Activated CD4-positive, alpha-beta T cell treated with anti-CD3 and anti-CD28 coated beads, Interleukin-2, Interleukin-4, amounts not matched to agents 100 ng/mL and 50 ng/mL, durations not matched to agents 16 hours and 8 hours (primary cell): ENCODE measurements at places on chromosomes 3 and 15.

GRCh38 chr3:17686613-17687012 is 55.8 kb downstream of the TBC1D5 start:
- DNase-seq = peak; percentile 2

- no peak for DNase-seq
Measured at GRCh38 chr3:153706706-153707105, 414.5 kb upstream of the ARHGEF26 start.

GRCh38 chr15:68541743-68542142 is 37.0 kb upstream of the CORO2B start:
- DNase-seq = no peak

GRCh38 chr3:16059711-16060357 is 114.6 kb upstream of the GALNT15 start:
- DNase-seq = no peak

GRCh38 chr3:157652366-157652765 is 149.2 kb upstream of the VEPH1 start:
- no peak for DNase-seq

DNA sequence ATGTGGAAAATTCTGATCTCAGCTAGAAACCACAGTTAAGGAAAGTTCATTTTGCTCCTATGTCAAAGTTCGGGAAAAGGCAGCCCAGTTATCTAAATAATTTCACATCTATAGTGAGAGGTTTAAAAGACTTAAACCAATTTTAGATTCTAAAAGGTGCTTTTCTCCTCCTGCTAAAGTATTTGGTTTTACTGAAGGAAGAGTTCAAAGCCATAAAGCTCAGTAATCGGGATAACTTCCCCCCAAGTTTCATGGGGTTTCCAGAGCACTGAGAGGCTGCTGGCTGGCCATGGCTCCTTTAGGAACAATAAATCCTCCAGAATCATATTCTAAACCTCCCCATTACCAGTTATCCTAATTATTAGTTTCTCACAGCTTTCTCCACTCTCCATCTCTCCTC is 38.2 kb downstream of the ZIC4 start:
- no peak for DNase-seq

DNA sequence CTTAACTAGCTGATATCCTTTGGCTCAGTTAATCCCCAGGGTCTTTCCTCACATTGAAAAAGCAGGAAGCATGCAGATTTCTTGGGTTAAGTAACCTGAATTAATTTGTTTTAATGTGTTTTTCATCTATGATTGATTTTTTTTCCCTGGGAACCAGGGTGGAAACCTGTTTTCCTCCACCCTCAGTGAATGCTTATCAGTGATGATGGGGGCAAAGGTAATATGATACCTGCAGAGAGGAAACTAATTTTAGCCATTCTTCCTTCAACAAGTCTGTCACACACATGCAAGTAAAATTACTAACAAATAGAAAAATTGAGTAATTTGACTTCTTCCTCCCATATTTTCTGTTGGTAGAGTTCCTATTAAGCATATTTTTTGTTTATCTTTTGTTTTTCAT is 5.9 kb downstream of the CASR start:
- DNase-seq = no peak

DNA sequence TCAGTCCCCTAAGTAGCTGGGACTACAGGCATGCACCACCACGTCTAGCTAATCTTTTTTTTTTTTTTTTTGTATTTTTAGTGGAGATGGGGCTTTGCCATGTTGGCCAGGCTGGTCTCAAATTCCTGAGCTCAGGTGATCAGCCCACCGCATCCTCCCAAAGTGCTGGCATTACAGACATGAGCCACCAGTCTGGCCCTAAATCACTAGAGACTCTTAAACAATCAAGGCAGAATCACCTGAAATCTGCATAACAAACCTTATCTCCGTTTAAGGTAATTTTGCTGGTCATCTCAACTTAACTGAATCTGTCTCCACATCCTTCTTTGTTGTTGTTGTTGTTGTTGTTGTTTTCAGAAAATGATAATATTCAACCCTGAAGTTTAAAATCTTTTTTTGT is 5.6 kb upstream of the TRMT10C start:
- no peak for DNase-seq

DNA sequence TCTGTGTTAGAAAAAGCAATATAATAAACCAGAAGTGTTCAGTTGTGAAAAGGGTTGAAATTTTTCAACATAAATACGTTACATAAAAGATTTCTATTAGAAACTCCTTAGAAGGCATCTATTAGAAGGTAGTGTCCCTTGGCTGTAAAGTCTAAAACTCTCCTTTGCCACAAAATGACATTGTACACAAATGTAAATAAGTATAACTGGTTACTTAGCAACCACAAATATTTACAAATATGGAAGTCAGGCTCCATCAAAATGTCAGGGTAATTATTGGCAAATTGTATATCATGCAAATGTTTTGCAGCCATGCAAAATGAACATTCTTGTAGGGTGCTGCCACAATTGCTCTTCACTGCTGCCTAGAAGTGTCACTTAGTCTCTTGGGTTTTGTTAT is 419.1 kb upstream of the CDIN1 start:
- DNase-seq = no peak

- no peak for DNase-seq
Measured at GRCh38 chr3:152688313-152688712, 146.6 kb upstream of the P2RY1 start.

DNA sequence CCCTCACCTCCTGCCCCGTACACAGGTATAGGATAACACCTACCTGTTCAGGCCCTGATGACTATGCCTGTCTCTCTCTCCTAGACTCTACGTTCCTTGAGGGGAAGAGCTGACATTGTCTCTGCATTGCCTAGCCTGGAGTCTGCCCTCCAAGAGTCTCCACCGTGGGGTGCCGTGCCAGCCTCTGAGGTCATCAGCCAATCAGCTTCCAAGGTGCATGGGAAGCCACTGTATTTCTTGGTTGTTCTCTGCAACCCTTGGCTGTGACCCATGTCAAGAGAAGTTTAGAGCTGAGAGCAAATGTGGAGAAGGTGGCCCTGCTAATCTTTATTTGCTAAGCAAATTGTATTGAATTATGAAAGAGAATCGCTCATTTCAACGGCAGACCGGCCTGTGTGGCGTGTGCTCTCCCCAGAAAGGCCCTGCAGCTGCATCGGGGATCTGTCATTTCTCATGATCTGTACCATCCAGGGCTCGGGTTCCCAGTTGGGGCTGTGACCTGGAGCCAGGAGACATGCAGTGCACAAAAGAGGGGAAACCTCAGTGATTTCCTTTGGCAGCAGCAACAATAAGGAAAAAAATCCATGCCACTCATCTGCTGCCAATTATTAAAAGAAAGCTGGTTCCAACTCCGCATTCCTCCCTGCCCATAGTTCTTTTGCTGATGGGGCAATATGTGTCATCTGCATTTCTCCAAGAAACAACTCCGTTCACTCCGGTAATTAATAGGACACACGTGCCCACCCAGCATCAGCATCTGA is 182.2 kb downstream of the MEGF11 start:
- no peak for DNase-seq

GRCh38 chr3:184773283-184774186 is 38.4 kb upstream of the VPS8 start:
- DNase-seq = no peak

DNA sequence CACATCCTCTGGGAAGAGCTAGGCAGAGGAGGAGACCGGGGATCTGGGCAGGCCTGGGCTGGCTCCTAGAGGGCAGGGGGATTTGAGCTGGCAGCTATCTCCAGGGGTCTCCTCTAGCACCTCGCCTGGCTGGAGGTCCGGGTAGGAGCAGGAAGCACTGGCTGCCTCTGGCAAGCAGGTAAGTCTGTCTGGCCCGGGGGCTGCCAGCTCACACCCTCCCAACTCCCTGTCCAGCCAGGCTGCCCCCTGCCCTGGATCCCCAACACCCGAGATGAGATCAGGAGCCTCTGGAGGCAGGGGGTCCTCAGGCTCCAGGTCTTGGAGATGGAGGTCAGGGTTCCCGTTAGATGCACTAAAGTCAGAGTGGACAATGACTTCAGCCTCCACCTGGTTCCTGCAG is 6.2 kb upstream of the IGDCC3 start:
- DNase-seq = no peak

- no peak for DNase-seq
Measured at GRCh38 chr15:65311760-65312159, 7.3 kb downstream of the RNU5B-1 start.

GRCh38 chr3:78734048-78734637 is 1033.7 kb downstream of the ROBO1 start:
- no peak for DNase-seq

GRCh38 chr3:173501931-173502489 is 104.5 kb downstream of the NLGN1 start:
- DNase-seq = no peak

- no peak for DNase-seq
Measured at GRCh38 chr3:138681463-138682220, 73.1 kb downstream of the FAIM start.

DNA sequence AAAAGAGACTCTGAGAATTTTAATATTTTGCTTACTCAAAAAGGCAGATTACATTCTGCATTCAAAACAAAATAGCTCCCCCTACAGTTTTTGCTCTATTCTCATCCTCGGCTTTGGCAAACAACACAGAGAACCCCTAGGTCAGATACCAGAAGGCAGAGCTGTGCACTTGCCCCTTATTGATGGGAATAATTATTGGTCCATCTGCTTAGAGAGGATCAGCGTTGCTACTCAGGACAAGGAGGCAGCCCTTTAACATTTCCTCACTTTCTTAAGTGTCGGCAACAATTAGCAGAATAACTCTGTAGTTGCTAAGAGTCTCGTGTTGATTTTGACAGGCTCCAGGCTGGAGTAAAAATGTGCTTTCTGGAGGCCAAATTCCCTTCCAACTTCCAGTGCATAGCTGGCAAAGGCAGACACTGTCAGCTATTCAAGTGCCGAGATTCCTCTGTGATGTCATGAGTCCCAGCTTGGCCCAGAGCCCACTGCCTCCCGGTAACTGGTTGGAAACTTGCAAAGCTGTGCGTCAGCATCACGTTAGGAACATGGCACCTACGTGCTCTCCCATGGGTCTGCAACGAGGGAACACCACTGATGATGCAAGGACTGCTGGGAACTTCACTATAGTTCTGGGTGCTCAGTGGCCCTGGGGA is 482.7 kb upstream of the ADAMTS9 start:
- DNase-seq = no peak

DNA sequence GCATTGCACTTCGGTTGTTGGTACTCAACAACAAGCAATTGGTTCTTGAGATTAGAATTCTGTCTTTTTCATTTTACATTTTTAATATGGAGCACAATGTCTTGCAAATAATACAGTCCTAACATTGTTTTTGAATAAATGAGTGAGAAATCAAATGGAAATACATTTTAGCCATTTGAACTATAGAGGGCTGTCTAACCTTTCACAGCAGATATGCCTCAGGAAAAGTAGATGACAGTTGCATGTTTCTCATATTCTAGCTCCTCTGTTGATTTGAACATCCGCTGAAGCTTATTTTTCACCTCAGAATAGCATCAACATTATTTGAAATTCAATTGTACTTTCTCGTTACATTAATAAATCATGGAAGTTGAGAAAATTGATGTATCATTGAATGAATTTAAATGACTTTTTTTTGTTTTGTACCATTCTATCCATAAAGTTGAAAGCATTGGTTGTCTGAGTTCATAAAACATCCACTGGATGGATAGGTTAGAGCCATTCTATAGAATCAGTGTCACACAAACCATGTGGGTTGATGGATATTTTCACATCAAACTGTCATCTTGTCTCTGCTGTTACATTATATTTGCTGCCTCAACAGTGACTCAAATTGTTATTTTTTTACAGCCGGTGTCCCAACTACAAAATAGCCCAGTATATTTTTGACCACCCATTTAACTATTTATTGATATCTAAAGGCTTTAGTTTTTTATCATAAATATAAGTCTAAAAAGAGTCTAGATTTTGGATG is 928.3 kb downstream of the NSUN3 start:
- DNase-seq = no peak

DNA sequence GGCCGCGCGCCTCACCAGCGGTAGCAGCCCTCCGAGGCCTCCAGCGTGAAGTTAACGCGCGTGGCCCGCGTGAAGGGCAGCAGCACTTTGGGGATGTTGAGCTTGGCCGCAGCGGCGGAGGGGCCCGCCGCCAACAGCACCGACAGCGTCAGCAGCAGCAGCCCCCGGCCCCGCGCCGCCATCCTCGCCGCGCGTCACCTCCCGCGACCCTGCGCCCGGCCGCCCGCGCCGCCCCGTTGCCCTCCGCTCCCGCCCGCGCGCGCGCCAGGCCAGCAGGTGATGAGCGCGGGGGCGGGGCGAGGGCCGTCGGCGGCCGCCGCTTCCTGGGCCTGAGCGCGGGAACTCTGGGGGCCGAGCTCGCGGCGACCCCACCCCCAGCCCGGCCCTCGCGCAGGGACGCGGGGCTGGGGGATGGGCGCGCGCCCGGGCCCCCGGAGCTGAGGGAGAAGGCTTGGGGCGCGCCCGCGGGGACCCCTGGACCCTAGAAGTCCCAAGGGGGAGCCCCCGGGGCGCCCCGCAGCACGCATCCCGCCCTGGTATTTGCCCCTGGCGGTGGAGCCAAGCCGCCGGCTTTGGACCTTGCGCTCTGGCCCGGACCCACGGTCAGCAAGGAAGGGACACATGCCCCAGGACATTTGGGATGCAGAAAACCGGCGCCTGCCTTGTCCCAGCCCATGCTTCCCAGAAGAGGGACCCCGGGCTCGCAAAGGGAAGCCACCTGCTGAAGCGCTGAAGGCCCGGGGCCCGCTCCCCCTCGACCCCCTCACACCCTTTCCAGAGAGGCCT is at the start of gene NUP210:
TSS of gene NUP210 (minus strand) at position 278 of the 786 bp plus-strand sequence. CDS start at position 182, 96 bp downstream.
- DNase-seq = peak; percentile 78

- no peak for DNase-seq
Measured at GRCh38 chr3:184259878-184260723, 1.3 kb downstream of the CAMK2N2 start.
